ENCODE measurements at places on chromosomes 2 and 18.

GRCh38 chr2:161063946-161064306 lies 96.3 kb upstream of the TANK start:
- no peak for DNase-seq

DNA sequence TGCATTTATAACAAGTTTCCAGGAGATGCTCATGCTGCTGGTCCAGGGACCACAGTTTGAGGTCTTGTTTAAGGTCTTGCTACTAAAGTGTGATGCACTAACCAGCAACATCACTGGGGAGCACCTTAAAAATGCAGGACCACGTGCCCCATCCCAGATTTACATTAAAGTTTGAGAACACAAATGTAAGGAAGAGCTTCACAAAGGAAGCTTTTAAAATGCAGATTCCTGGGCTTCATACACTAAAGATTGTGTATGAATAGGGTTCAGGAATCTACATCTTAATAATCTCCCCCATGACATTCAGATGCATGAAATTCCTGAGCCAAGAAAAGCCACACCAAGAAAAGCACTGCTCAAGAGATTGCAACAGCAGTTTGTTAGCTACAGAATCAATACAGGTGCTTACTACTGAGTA lies 235.3 kb upstream of the TANK start:
- DNase-seq, result no peak

- no peak for DNase-seq
These were observed 64.3 kb downstream of the CFAP221 start for GRCh38 chr2:119608553-119608952.

GRCh38 chr2:28313220-28313784 lies 79.4 kb upstream of the FOSL2 start:
- no peak for DNase-seq

DNA sequence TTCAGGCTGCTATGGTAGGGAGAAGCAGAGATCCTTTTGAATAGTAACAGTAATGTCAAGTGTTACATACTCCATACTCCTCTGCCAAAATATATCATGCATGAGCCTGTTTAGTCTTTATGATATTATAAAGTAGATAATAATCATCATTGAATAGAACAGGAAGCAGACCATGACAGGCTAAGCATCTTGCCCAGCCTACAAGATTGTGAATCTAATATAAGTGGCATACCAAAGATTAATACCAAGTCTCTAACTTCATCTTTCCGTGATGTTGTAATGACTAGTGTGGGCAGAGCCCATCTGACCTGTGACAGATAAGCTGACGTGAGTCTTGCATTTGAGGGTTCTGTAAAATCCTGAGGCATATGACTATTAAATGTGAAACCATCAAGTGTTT lies 13.1 kb downstream of the NDUFB3 start:
- DNase-seq, result no peak

- no peak for DNase-seq
These were observed 68.8 kb upstream of the SMAD7 start for GRCh38 chr18:49019446-49020045.

GRCh38 chr18:56825321-56825720 lies 174.2 kb downstream of the WDR7 start:
- DNase-seq, result no peak

DNA sequence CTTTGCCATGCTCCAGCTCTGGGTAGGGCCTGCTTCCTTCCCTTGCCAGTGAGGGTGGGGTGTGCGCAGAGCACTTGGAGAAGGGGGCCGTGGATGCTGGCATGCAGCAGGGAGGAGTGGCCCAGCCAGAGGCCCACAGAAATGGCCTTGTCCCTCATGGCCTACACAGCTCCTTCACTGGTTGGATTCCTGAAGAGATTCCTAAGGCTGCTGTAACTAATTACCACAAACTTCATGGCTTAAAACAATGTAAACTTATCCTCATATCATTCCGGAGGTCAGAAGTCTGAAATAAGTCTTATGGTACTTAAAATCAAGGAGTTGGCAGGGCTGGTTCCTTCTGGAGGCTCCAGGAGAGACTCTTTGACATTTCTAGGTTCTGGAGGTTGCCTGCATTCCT lies 195.2 kb downstream of the GLI2 start:
- DNase-seq, result no peak
